Brain (organoid and tissue), 16 donors: ENCODE measurements at places on chromosomes 5 and 9. TPM values are rescaled to one million over a fixed set of nuclear protein-coding genes. Genes with fewer than 3 reads are reported as not detected.

The LCN12 gene
- polyA plus RNA-seq: 1.8 TPM

The KCNT1 gene
- 3.2 TPM for polyA plus RNA-seq

The NR5A1 gene
- not detected for polyA plus RNA-seq

The CYSRT1 gene
- 0.93 TPM for polyA plus RNA-seq

The SET gene
- polyA plus RNA-seq: 527 TPM

The CLIC3 gene
- 1.9 TPM for polyA plus RNA-seq

The SLC9A3 gene
- 19.5 TPM for polyA plus RNA-seq

The C5orf58 gene
- not detected for polyA plus RNA-seq

The UGT3A2 gene
- polyA plus RNA-seq: 0.22 TPM

The FBP2 gene
- not detected for polyA plus RNA-seq

The AK8 gene
- polyA plus RNA-seq: 4.6 TPM

The ANAPC2 gene
- polyA plus RNA-seq: 36.9 TPM

The JADE2 gene
- polyA plus RNA-seq: 12.1 TPM

The COL15A1 gene
- polyA plus RNA-seq: 1.1 TPM

The BHMT2 gene
- polyA plus RNA-seq: 1.7 TPM

The HTR1A gene
- 0.24 TPM for polyA plus RNA-seq

The CXCL14 gene
- 34.7 TPM for polyA plus RNA-seq

The HSDL2 gene
- polyA plus RNA-seq: 27.1 TPM

The PCDHGA8 gene
- 0.12 TPM for polyA plus RNA-seq

The MSANTD3 gene
- 27.9 TPM for polyA plus RNA-seq

The FANCG gene
- 79.9 TPM for polyA plus RNA-seq

The CKS2 gene
- polyA plus RNA-seq: 220 TPM

The WDR38 gene
- not detected for polyA plus RNA-seq

The PLPP1 gene
- 39.5 TPM for polyA plus RNA-seq

The BTNL9 gene
- 2.1 TPM for polyA plus RNA-seq

The KCNN2 gene
- 5.1 TPM for polyA plus RNA-seq

The C1QTNF2 gene
- polyA plus RNA-seq: 0.39 TPM

The SAXO1 gene
- not detected for polyA plus RNA-seq

The LOX gene
- 1.8 TPM for polyA plus RNA-seq

The IFNA21 gene
- polyA plus RNA-seq: not detected

The PCDHGA6 gene
- polyA plus RNA-seq: 2.4 TPM

The CNTFR gene
- 92.8 TPM for polyA plus RNA-seq

The CDH10 gene
- 1.9 TPM for polyA plus RNA-seq

The LCN15 gene
- polyA plus RNA-seq: 32.6 TPM

The RANBP17 gene
- polyA plus RNA-seq: 2.2 TPM

The ITGA1 gene
- 3.5 TPM for polyA plus RNA-seq

The WNK2 gene
- 70.2 TPM for polyA plus RNA-seq

The KCNIP1 gene
- 14.4 TPM for polyA plus RNA-seq

The CATSPER3 gene
- polyA plus RNA-seq: 0.41 TPM

The SLC31A1 gene
- polyA plus RNA-seq: 19.4 TPM

The C9orf50 gene
- polyA plus RNA-seq: 3.5 TPM

The F12 gene
- 3.7 TPM for polyA plus RNA-seq

The PLAC8L1 gene
- not detected for polyA plus RNA-seq

The PCDHGA3 gene
- polyA plus RNA-seq: 4.4 TPM

The GABRA1 gene
- polyA plus RNA-seq: 9.2 TPM

The KIF27 gene
- polyA plus RNA-seq: 1.9 TPM

The INSL6 gene
- not detected for polyA plus RNA-seq

The GFRA3 gene
- polyA plus RNA-seq: 2.0 TPM

The IL3 gene
- not detected for polyA plus RNA-seq

The GFI1B gene
- polyA plus RNA-seq: not detected
